ENCODE measurements at places on chromosomes 4 and X.

DNA sequence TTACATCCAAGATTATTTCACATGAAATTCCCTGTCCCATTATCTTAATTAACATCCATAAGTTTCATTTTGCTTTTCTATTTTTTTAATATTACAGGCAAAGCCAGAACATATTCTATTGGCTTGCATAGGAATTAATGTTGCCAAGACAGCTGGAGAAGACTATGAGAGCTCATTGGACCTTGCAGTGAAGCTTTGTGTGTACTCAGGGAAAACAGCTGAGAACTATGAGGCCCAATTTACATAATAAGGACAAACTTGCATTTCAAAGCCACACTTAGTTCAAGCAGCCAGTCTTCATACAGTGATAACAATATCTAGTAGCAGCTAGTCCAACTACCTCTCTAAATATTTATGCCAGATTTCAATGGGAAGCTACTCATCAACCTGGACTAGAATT lies 134.4 kb downstream of the DDX53 start:
- no peak for DNase-seq

DNA sequence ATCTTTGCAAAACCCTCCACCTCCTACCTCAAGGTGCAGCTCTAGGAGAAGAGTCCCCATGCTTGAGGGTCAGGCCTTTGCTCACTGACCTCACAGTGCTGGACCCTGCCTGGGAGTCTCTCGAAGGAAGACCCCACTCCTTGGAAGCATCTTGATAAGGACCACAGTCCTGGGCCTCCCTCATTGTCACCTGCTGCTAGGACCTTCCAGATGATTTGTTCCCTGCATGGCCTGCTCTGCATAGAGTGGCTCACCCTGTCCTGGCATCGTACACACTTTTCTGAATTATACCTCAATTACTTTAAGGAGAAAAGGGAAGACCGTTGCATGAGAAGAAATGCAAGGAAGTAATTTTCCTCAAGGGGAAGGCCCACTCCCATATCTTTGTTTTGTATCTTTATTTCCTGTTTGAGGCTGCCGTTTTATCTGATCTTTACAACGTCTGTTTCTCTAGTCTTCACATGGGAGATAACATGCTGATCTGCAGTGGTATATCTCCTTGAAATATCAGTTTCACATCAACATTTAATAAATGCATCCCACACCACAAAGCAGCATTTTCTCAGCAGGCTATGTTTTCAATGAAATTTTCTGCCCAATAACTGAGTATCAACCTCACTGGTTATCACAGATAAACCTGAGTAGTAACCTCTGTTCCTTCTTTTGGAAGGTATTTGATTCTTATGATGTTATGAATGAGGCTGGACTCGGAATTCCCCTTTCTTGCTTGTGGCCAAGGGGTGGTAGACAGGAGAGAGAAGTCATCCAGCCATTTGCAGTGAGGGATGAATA lies 15.0 kb upstream of the AKAP17A start:
- DNase-seq = peak; percentile 53

- DNase-seq = no peak
These were observed 170.3 kb downstream of the COX18 start for GRCh38 chr4:72899214-72899613.

DNA sequence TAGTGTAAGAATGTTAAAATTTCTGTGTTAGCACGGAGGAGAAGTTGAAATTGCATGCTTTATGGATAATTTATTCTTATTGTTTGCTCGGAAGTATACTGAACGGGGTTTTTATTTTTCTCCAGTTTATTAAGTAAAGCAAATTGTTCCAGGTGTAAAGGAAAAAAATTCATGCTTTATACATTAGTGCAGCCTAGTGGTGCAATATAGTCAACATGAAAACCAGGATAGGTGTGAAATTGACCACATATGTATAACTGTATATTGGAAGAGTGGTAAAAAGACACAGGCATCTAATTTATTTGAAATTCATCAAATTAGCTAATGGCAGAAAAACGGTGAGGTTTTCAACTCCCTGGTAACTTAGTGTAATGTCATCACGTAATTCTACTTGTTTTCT lies 959 bp downstream of the BRS3 start:
- no peak for DNase-seq

GRCh38 chr4:2101346-2102044 lies 42.4 kb downstream of the NAT8L start:
- DNase-seq = no peak

DNA sequence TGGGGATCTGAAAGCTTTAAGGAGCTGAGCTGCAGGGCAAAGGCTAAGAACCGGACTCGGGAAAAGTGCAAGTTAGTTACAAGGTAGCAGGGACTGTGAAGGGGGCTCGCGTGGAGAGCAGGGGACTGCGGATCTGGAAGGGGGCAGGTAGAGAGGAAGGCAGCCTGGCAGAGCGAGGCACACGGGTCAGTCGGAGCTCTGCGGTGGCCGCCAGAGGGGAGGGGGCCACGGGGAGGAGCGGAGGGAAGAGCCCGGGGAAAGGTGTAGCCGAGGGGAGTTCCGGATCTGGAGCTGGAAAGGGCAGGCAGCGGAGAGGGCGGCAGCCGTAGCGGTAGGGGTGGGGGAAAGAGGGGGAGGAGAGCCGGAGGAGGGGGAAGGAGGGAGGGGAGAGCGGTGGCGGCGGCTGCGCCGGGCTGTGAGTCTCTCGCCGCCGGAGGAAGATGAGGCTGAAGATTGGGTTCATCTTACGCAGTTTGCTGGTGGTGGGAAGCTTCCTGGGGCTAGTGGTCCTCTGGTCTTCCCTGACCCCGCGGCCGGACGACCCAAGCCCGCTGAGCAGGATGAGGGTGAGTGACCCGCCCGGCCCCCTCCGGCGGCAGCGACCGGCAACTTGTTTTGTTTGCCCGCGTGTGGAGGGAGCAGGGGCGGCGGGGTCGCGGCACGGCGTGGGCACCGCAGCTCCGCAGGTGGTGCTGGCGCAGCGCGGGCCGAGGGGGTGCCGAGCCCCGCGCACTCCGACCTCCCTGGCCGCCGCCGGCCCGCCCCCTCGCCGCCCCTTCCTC lies at the start of gene GALNT7:
TSS of gene GALNT7 (plus strand) at position 416 of the 782 bp plus-strand sequence. CDS start at position 441, 25 bp downstream.
- DNase-seq = peak; percentile 54

DNA sequence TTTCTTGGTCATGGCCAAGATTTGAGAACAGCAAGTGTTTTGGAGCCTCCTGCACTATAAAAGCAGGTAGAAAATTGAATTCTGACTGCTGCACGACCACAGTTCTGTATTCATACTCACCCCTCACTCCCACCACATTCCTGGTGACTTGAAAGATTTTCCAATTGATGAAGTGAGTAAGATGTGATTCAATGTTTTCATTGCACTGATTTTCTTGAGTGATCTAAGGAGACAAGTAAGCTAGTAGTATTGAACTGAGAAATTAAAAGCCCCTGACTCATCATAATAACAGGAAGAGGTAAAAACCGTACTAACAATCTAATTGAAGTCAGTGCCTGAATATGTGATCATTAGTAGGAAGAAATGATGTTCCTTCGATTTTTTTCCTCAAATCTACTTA lies 6.1 kb upstream of the SEC24D start:
- DNase-seq = no peak

- no peak for DNase-seq
These were observed 194.0 kb upstream of the NUDT6 start for GRCh38 chr4:123116412-123116811.

DNA sequence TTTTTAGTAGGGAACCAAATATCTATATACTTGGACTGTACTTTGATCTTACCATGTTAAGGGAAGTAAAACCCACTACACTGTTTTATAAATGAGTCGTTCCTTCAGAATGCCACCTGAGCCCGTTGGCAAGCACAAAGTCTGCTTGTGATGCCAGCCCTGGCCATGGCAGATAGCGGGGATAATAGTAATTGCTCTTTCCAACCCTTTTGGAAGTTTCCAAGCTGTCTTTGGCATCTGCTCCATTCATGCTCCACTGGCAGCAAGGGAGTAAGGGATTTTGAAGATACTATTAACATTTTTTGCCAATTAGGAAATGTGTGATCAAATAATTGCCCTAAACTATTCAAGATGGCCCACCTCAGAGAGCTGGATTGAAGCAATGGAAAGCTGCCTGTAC lies 689.2 kb upstream of the SLIT2 start:
- DNase-seq = no peak

DNA sequence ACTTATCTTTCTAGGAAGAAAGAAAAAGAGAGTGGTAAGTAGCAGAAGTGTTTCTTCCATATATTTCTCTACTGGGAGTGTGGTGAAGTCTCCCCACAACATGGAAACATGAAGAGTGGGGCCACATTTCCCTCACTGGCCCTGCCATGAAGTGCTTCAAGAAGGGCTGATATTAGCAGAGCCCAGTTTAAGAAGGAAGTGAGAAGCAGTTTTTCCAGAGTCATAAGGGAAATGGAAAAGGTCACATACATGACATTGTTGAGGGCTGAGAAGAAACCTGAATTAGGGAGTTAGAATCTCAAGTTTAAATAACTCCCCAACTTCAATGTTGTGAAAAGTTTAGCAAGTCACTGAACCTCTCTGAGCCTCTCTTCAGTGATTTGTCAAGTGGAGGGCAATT lies 171.9 kb upstream of the RBPJ start:
- no peak for DNase-seq

DNA sequence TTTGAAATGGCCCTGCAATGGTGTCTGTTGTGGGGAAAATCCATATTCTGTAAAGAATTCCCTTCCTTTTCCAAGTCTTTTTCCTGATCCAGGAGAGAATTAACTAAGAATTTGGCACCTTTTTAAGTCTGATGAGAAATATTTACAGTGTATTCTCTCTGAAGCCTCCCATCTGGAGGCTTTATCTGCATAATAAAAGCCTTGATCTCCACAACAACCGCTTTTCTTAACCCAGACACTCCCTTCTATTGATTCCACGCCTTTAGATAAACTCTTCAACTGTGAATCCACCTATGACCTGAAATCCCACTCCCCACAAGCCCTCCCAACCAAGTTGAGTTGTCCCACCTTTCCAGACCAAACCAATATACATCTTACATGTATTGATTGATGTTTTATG lies 43.1 kb upstream of the TMPRSS11E start:
- no peak for DNase-seq

GRCh38 chr4:142354794-142355420 lies 491.2 kb downstream of the INPP4B start:
- peak; percentile 54 for DNase-seq

GRCh38 chr4:143186649-143187048 lies 1.9 kb downstream of the USP38 start:
- DNase-seq = peak; percentile 30
